ENCODE measurements at places on chromosomes 7 and 10.
A peak's percentile ranks its signal among the peaks of the same experiment; 100 is the strongest.

GRCh38 chr10:97882142-97883091 lies 32.8 kb downstream of the GOLGA7B start:
- DNase-seq, result peak; percentile 24

DNA sequence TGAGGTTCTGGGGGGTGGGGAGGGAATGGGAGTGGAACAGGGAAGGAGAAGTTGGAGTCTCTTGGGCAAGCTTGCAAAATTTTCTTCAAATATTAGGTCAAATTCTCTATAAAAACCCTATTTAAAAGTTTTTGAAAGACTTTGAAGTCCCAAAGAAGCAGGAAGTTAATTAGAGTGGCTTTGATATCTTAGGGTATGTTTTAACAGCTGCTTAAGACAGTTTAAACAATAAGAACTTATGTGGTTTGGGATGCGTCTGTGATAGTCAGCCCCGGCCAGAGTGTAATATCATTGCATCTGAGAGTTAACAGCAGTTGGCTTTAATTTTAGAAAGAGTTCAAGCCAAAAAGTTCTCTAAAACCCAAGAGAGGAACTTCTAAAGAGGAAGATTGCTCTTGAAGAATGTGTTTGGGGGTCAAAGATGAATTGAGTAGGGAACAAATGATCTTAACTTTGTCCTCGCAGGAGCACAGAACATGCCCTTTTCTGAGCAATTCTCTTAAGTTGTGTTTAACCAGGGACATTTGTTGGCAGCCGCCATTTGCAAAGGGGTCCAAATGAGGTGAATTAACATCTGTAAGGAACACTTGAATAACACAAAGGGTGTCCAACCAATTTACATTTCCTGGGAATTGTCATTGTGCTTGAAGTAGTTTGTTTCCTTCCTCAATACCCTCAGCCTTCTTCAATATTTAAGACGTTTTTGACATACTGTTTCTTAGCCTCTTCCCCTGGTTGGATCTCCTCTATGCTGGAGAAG lies 182.4 kb downstream of the PTEN start:
- no peak for DNase-seq

GRCh38 chr7:78073609-78074382 lies 275.2 kb downstream of the PHTF2 start:
- no peak for DNase-seq

DNA sequence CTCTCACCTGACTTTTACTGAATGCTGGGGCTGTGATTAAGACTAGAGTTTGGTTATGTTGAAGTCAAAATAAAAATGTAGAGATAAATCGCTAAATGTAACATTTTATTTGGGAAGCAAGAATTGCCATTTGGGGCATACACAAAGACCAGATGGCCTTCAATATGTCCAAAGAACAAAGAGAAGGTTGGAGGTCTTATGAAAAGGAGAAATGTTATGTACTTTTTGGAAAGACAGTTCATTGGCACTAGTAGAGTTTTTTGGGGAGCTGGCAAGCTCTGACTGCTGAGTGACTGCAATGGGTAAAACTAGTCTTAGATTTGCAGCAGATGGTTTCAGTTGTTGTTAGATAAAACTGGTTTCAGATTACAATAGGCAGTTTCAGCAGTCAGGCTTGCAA lies 35.6 kb upstream of the GALNT17 start:
- no peak for DNase-seq

DNA sequence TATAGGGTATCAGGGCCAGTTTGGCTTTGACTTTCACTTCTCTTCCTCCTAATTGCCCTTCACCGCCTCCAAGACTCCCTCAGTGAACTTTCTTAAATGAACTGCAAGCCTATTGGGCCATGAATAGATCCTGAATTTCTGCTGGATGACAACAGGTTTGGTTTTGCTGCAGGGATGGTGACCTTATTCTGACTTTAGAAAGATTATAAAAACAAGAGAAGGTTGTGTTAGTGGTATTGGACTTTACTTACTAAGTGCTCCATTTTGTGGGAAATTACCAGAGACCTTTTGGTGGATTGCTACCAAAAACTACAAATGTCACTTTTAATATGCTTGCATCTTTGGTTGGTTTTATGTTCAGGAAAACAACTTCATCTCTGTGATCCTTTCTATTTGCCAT lies 11.5 kb upstream of the LIPA start:
- no peak for DNase-seq

- no peak for DNase-seq
These were observed 115.2 kb upstream of the GDF10 start for GRCh38 chr10:47184724-47185330.
